ENCODE measurements at places on chromosomes 5 and 9. TPM values are rescaled to one million over a fixed set of nuclear protein-coding genes. Genes with fewer than 3 reads are reported as not detected.
A peak's percentile ranks its signal among the peaks of the same experiment; 100 is the strongest.

The PCDHA8 gene
- total RNA-seq: not detected

DNA sequence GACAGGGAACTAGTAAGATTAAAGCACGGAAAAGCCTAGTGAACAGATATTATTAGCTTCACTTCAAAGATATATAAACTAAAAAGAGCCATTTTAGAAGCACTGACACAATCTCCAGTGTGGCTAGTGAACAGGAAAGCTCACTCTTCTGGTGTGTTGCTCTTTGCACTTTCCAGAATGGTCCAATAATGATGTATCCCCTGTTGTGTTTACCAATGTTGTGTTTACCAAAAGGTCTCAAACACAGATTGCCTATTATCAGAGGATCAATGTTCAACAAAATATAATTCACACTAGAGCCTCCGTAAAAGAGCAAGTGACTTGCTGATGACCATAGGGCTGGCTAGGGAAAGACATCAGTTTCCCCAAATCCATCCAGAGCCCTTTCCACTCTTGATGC, 11.6 kb downstream of the KLHL3 start:
- H3K4me1 ChIP-seq: no peaks in the 10 kb centered on the region
- DNase-seq: no peak
- no peak overlapping the region for H3K27ac ChIP-seq
- no peaks in the 10 kb centered on the region for H3K36me3 ChIP-seq
- H3K27me3 ChIP-seq: no peaks in the 10 kb centered on the region

DNA sequence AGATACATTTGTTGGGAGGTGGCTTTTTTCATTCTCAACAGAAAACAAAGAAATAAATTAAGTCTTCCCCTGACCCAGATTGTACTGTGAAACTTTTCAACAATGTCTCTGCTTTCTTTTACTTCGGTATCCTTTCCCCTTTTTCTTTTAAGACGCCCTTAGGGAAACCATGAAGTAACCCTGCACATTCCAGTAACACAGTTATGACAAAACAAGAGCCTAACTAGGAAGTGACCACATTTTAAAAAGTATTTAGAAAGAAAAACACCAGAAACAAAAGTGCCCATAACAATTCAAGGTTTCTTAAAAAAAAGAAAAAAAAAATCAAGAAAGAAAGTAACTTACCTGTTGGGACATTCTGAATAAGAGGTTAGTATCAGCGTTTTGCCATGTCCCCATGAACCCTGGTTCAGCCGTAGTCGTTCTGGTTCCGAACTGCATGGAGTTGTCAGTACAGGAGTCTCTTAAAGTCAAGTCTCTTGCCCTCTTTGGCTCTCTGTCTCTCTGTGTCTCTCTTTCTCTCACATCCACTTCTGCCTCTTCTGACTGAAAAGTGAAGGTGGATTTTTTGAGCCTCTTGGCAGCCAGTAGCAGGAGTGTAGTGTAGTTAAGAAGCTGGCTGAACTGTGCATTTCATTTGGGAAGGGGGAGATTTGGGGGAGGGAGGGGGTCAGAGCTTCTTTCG, 142.9 kb downstream of the BNC2 start:
- peaks cover 16% of the 10 kb centered on the region for H3K27me3 ChIP-seq
- H3K36me3 ChIP-seq: no peaks in the 10 kb centered on the region
- H3K4me3 ChIP-seq: no peak overlapping the region
- no peak for DNase-seq
- no peaks in the 10 kb centered on the region for H3K4me1 ChIP-seq
- H3K27ac ChIP-seq: no peak overlapping the region

The SIT1 gene
- 92.1 TPM for total RNA-seq

The EQTN gene
- total RNA-seq: not detected

GRCh38 chr5:133397990-133398645, 214.2 kb downstream of the FSTL4 start:
- peak; percentile 4 for DNase-seq
- no peak overlapping the region for H3K4me3 ChIP-seq
- no peak overlapping the region for H3K27ac ChIP-seq

The LURAP1L gene
- total RNA-seq: not detected

The TAF11L3 gene
- total RNA-seq: not detected

GRCh38 chr5:60457233-60457632, 242.7 kb downstream of the DEPDC1B start:
- DNase-seq: no peak
- H3K36me3 ChIP-seq: no peaks in the 10 kb centered on the region
- H3K4me3 ChIP-seq: no peak overlapping the region
- H3K27ac ChIP-seq: no peak overlapping the region
- no peaks in the 10 kb centered on the region for H3K27me3 ChIP-seq

DNA sequence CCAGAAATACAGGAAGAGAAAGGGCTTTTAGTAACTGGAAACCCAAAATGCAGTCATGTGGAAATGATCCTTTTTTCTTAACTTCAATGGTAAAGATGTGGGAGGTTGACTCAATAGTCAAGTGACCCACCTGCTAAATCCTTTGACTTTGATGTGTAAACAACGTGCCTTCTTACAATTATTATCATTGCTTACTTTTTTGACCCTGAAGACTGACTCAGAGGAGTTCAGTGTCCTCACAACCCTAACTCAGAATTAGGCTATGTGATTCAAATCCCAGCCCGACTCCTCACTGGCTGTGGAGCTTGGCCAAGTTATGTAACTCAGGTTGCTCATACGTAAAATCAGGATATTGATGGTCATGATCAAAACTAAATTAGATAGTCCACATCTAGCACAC, 27.9 kb downstream of the ANXA1 start:
- H3K27ac ChIP-seq: no peak overlapping the region
- no peaks in the 10 kb centered on the region for H3K27me3 ChIP-seq
- no peak overlapping the region for H3K4me3 ChIP-seq
- H3K4me1 ChIP-seq: peaks cover 17% of the 10 kb centered on the region
- no peaks in the 10 kb centered on the region for H3K36me3 ChIP-seq
- DNase-seq: no peak

DNA sequence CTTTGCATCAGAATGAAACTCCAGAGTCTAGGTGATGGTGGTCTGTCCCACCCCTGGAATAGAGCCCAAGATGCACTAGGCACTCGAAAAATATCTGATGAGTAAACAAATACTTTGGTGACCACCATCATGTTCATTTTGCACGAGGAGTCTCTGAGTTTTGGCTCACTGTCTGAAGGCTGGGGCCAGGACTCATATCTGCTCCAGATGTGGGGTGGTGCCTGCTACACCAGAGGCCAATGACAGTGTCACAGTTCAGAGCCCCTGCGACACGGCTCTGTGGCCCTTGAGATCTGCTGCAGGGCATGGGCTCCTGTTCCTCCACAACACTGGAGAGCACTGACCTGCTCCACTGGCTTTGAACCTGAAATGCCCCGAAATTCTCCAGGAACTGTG, 164.6 kb downstream of the ROR2 start:
- H3K27me3 ChIP-seq: peaks cover 24% of the 10 kb centered on the region
- no peak overlapping the region for H3K4me3 ChIP-seq
- no peaks in the 10 kb centered on the region for H3K36me3 ChIP-seq
- H3K27ac ChIP-seq: no peak overlapping the region
- no peaks in the 10 kb centered on the region for H3K4me1 ChIP-seq

GRCh38 chr5:72141440-72142355, 34.4 kb downstream of the MAP1B start:
- peaks cover 22% of the 10 kb centered on the region for H3K4me1 ChIP-seq
- H3K36me3 ChIP-seq: no peaks in the 10 kb centered on the region
- H3K27ac ChIP-seq: no peak overlapping the region
- no peak for DNase-seq

The PCDHA13 gene
- total RNA-seq: not detected

GRCh38 chr5:116573279-116573701, 1.3 kb downstream of the SEMA6A start:
- H3K4me3 ChIP-seq: peak overlapping the region; percentile 4
- DNase-seq: no peak
- H3K36me3 ChIP-seq: no peaks in the 10 kb centered on the region
- peaks cover 70% of the 10 kb centered on the region for H3K27me3 ChIP-seq
- peaks cover 20% of the 10 kb centered on the region for H3K4me1 ChIP-seq

The SPATA31D4 gene
- not detected for total RNA-seq

DNA sequence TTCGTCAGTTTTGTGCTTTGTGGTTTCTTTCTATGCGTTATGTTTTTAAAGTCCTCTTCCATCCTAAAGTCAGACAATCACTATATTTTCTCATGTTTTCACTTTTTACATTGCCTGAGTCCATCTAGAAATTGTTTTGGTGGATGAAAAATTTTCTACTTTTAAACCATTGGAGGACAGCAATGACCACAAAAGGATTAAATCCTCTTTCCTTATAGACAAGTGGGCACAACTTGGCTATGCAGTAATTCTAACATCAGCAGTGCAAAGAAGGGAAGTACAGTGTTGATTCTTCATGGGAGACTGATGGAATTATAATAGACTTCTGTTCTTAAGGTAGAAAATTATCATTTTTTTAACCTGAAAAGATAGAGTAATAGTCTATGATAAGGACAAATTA, 75.5 kb downstream of the PALM2AKAP2 start:
- H3K36me3 ChIP-seq: no peaks in the 10 kb centered on the region
- H3K27me3 ChIP-seq: peaks cover 33% of the 10 kb centered on the region
- H3K4me3 ChIP-seq: no peak overlapping the region
- no peaks in the 10 kb centered on the region for H3K4me1 ChIP-seq
- H3K27ac ChIP-seq: no peak overlapping the region

All from activated T-helper 2 cell treated with anti-CD3 and anti-CD28 coated beads, Interferon-gamma antibody, Interleukin-2, Interleukin-4, amounts not matched to agents 10 μg/mL and 5 μg/mL and 100 μg/mL, durations not matched to agents 14 hours and 24 hours and 36 hours (primary cell).